CD4-positive, alpha-beta T cell treated with Interleukin-6 for 4 hours (primary cell): ENCODE measurements at places on chromosomes 2 and 18.

DNA sequence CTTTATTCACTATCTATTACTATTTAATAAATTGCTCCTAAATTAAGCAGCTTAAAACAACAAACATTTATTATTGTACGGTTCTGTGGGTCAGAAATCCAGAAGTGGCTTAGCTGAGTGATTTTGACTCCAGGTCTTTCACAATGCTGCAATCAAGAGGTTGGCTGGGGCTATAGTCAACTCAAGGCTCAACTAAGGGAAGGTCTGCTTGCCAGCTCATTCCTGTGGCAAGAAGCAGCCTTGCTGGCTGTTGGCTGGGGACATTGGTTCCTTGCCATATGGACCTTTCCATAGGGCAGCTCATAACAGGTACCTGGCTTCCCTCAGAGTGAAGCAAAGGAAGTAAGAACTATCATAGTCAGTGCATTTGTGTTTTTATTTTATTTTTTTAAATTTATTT is 5.0 kb upstream of the MRPL19 start:
- DNase-seq = no peak

DNA sequence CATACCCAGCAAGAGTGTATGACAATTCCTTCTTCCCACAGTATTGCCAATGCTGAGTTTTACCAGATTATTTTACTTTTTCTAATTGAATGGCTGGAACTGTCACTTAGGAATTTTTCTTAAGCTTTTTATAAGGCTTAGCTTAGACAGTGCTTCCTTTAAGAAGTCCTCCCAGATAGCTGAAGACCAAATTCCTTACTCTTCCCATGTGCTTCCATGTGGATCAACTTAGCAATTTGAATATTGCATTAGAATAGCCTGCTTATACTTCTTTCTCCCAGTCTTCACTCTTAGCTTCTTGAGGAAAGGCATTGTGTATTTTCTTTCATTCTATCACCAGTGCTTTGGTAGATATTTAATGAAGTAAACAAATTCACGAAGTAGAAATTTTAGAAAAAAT is 1144.4 kb downstream of the LRP1B start:
- DNase-seq = no peak

DNA sequence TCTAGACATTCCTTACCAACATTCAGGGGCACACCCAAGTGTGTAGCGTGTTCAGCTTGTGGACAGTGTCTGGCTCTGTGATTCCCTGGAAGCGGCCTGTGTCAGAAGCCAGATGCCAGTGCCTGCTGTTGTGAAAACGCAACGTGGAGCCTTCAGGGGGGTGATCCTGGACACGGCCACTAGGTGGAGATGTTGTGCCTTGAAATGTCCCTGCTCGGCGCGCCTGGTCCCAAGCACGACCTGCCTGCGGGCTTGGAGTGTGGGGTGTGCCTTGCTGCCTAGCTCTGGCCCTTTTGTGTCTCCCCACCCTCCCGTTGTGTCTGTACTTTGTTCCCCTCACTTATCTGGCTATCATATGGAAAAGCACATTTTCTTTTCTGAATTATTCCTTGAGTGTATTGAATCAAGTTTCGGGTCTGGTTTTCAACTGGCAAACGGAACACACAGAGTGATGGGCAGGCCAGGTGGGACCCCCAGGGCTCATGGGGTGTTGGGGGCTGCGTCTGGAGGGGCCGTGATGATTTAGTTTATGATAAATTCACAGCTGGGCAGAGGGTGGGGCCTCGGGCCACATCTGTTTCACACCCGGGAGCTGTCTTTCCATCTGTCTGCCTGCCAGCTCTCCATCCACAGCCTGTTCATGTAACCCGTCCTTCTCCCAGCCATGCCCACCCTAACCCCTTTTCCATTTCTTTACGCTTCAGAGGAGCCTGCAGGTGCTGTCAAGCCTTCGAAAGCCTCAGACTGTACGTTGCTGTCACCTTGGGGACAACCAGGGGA is 95.5 kb downstream of the DYSF start:
- DNase-seq = peak; percentile 68

- DNase-seq = no peak
Measured at GRCh38 chr2:62292190-62292589, 96.3 kb downstream of the B3GNT2 start.

GRCh38 chr18:47912343-47912742 is 18.1 kb downstream of the SMAD2 start:
- DNase-seq = no peak

DNA sequence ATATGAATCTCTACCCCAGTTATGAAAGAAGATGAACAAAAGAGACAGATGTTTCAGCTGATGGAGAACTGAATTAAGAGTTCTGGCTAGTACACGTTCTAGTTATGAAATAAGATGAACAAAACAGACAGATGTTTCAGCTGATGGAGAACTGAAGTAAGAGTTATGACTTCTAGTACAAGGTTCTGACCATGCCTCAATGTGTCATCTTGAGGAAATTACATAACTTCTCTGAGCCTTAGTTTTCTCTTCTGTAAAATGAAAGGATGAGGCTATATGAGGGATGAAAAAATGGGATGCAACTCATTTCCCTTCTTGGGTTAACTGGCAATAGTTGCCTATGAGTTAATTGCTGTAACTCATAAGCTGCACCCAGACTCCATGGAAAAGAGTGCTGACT is 92.9 kb upstream of the WDR75 start:
- DNase-seq = no peak

DNA sequence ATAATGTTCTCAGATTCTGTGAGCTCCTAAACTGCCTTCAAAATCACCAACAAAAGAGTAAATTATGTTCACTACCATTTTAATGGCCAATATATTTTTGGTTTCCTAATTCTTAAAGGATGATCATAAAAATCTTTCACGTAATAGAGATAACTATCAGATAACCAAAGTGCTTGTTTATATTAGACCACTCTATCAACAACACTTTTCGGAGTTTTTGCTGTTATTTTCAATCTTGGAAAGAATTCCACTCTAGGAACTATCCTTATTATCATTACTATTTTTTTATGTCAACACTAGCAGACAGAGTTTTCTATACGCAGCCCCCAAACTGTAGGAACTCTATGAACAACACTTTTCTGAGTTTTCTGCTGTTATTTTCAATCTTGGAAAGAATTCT is 782.5 kb upstream of the ZEB2 start:
- no peak for DNase-seq

- DNase-seq = no peak
Measured at GRCh38 chr2:236664136-236664535, 94.5 kb downstream of the ACKR3 start.

DNA sequence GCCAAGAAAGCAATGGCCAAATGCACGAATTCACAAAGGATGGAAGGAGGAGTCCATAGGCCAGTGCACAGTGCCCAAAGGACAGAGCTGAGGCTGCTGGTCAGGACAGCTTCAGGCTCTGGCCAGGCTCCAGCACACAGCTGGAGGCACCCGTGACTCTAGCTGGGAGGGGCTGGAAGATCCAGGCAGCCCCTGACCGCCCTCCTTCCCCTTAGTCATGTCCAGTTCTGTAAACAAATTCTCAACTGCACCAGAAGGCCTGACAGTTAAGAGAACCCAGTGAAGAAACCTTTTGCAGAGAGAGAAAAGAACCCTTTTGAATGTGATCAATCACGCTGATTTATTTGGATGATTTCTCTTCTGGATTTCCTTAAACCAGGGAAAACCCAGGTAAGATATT is 7.7 kb upstream of the YWHAQ start:
- DNase-seq = no peak

DNA sequence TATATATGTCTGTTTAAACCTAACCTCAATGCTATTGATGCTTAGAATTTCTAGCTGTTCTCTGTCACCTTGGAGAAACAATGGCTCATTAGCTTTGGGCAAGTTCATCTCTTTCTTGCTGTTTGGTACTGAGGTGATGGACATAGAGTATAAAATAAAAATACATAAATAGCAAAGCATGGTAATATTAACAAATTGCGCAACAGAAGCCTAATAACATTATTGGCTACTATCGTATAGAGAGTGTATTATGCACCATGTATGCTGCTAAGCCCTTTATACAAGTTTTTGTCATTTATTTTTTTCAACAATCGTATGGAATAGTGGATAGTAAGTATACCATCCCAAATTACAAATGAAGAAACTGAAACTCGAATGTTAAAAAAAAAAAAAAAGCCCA is 100.1 kb downstream of the ICOS start:
- no peak for DNase-seq

DNA sequence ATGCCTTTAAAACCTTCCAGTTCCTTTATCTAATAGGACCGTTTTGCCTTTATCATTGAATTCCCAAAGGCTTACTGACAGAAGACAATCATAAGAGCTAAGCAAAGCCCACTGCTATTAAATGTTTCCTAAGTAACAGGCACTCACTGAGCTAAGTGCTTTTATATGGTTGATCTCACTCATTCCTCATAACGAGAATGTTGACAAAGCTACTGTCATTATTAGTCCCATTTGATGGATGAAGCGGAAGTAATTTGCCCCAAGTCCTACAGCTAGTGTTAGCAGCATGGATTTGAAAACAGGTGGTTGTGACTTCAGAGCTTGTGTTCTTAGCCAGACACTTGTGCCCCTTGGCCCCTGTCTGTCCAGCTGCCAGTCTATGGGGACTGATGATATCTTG is 134.8 kb upstream of the SERPINE2 start:
- no peak for DNase-seq

- no peak for DNase-seq
Measured at GRCh38 chr2:110659248-110659647, 18.6 kb downstream of the BUB1 start.

- DNase-seq = no peak
Measured at GRCh38 chr2:24088821-24089359, 4.3 kb upstream of the TP53I3 start.

GRCh38 chr2:191036363-191036762 is 22.4 kb upstream of the STAT1 start:
- DNase-seq = no peak

DNA sequence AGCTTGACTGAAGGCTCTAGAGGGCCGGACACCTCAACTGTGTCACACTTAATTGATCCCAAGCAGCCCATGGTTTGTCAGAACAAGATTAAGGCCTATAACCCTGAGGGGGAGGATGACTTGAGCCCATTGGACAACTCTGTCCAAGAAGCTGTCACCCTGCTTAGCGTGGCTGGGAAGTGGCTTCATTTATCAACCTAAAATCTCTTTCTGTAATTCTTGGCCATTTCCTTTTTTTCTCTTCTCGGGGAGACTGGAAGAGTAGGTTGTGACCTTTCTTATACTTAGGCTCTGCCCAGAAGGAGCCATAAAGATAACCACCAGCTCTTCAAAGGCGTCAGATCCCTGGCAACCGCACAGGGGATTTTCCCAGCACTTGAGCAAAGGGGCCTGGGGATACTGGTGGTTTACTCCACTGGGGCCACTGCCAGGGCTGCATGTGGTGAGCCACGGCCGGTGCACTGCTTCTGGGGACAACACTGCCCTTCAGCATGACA is 265.5 kb downstream of the CYRIA start:
- DNase-seq = no peak

GRCh38 chr2:192087398-192087958 is 107.3 kb downstream of the TMEFF2 start:
- DNase-seq = no peak

DNA sequence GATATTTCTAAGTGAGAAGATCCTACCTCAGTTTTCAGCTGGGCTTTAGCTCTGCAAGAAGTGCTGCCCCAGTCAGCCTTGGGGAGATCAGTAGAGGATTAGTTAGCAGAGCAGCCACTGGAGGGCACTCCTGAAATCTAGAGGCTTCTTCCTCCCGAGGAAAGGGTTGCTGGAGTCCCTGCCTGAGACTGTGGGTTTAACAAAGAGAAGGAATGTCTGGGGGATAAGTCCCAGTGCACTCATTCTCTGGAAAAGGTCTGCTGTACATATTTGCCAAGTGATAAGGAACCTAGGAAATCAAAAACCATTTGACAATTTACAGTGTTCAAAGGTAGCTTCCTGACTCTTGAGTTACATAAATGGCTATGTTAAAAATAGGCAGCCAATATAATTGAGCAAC is 207.2 kb downstream of the SLC8A1 start:
- no peak for DNase-seq

DNA sequence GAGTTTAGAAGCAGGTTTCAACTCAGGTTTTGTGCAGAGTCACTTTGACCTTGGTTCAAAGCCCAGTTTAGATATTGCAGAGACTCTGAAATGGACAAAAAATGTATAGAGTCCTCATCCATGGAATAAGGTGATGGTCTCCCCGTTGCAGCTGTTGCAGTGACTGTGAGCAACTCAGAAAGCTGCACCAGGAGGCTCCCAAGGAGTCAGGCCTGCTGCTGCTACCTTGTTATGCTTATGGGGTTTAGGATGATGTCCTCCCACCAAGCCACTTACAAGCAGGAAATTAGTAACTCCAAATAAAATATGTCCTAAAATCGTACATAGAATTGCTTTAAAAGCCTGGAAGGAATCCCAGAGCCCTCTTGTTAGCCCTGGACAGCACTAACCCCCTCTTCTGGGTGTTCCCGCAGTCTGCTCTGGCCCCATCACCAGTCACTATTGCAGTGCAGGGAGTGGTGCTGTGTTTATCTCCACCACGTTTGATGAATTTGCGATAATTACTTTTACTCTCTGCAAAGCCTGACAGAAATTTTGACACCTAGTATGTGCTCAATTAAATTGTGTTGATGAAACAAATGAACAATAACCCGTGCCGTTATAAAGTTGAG is 189.0 kb downstream of the CNTNAP5 start:
- DNase-seq = no peak

DNA sequence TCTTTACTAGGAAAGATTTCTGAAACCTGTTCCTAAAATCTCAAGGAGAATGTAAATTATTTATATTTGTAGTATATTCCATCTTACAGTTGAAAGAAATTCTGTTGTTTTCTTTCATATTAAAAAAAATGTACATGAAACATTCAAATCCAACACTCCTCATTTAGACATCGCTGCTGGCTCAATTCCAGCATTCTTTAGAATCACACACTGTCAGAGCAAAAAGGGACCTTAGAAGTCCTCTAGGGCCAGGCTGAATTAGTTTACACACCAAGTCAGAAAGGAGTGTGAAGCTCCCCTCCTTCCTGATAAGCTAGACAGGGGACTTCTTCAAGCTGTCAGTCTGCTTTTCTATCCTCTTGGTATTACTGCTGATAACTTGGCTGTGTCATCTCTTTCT is 158.6 kb upstream of the LTBP1 start:
- DNase-seq = no peak

DNA sequence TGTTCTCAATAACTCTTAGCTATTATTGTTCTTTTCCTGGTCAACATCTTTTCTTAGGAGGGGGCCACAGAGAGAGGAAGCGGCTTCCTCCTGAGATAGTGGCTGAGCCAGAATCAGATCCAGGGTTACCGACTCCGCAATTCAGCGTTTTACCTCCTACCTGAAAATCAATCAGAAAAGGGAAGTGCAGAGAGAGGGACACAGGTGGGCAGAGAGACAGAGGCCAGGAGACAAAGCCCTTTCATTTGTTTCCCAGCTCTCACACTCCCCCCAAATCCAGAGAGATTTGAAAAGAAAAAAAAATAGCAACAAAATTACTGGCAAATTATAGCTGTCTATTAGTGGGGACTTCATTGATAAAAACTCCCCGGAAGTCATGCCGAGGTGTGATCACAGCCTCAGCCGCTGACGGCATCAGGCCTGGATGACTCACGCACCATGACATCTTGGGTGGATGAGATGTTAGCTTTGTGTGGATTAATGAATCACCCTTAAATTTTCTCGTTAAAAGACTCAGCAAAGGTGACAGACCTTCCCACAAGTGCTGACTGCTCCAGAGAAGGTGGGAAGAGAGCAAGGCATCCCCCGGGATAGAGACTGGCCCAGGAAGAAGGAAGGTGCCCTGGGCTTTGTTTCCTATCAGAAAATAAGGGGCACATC is 120.7 kb downstream of the LOXHD1 start:
- DNase-seq = no peak

- no peak for DNase-seq
Measured at GRCh38 chr2:64825831-64826491, 163.2 kb upstream of the SLC1A4 start.
